ENCODE measurements at places on chromosomes 2 and 18.

GRCh38 chr2:99694331-99694730 is 204.5 kb upstream of the REV1 start:
- DNase-seq: no peak

DNA sequence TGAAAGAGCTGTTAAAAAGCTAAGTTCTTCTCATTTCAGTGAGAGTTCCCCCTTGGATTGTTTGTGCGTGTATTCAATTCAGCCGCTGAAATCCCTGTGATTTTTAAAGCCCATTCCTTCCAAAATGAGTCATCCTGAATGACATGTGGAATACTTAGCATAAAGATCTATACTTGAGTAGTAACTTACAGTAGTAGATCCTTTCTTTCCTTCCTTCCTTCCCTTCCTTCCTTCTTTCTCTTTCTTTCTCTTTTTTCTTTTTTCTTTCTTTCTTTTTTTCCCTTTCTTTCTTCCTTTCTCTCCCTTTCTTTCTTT is 18.2 kb upstream of the SOX11 start:
- DNase-seq: no peak

GRCh38 chr2:39304729-39305128 is 61.0 kb upstream of the CDKL4 start:
- DNase-seq: no peak

- no peak for DNase-seq
Observed at GRCh38 chr2:84966731-84967130, 4.2 kb upstream of the KCMF1 start.

- DNase-seq: peak; percentile 5
Observed at GRCh38 chr18:62875323-62875722, 160.0 kb downstream of the PHLPP1 start.

Measured in RCC 7860 (cell line).